ENCODE measurements at places on chromosomes 7 and 10. TPM values are rescaled to one million over a fixed set of nuclear protein-coding genes. Genes with fewer than 3 reads are reported as not detected.

The TLL2 gene
- 0.48 TPM for polyA plus RNA-seq

The BTBD16 gene
- 3.3 TPM for polyA plus RNA-seq

The NPFFR1 gene
- polyA plus RNA-seq = not detected

The MALRD1 gene
- 0.01 TPM for polyA plus RNA-seq

The TRIL gene
- not detected for polyA plus RNA-seq

The PITX3 gene
- polyA plus RNA-seq = not detected

The GSTO1 gene
- polyA plus RNA-seq = 267 TPM

The TACR2 gene
- polyA plus RNA-seq = 0.05 TPM

The PIP gene
- not detected for polyA plus RNA-seq

The SRRM3 gene
- 0.52 TPM for polyA plus RNA-seq

The JCAD gene
- 0.10 TPM for polyA plus RNA-seq

The MASTL gene
- polyA plus RNA-seq = 13.6 TPM

The TDRD1 gene
- polyA plus RNA-seq = 0.33 TPM

The PRLHR gene
- not detected for polyA plus RNA-seq

The H2BK1 gene
- not detected for polyA plus RNA-seq

The FOXI2 gene
- not detected for polyA plus RNA-seq

The UPF2 gene
- polyA plus RNA-seq = 14.4 TPM

The HOGA1 gene
- 0.49 TPM for polyA plus RNA-seq

The DPCD gene
- 43.3 TPM for polyA plus RNA-seq

The ZNF775 gene
- 1.9 TPM for polyA plus RNA-seq

The BUD31 gene
- polyA plus RNA-seq = 35.8 TPM

The CH25H gene
- not detected for polyA plus RNA-seq

The NPSR1 gene
- not detected for polyA plus RNA-seq

The TFPI2 gene
- polyA plus RNA-seq = 46.0 TPM

The RGR gene
- polyA plus RNA-seq = not detected

The GSTO2 gene
- polyA plus RNA-seq = 42.7 TPM

The PPP1R17 gene
- polyA plus RNA-seq = not detected

The INHBA gene
- 59.2 TPM for polyA plus RNA-seq

The ING3 gene
- polyA plus RNA-seq = 9.0 TPM

The MYL7 gene
- polyA plus RNA-seq = 2.9 TPM

The GOLGA7B gene
- polyA plus RNA-seq = 3.6 TPM

The RELN gene
- 0.01 TPM for polyA plus RNA-seq

The SSMEM1 gene
- not detected for polyA plus RNA-seq

The HTR5A gene
- not detected for polyA plus RNA-seq

The NSUN5 gene
- 20.4 TPM for polyA plus RNA-seq

The UNCX gene
- polyA plus RNA-seq = not detected

The PDIA4 gene
- polyA plus RNA-seq = 97.1 TPM
